ENCODE measurements at places on chromosomes 1 and 21.

DNA sequence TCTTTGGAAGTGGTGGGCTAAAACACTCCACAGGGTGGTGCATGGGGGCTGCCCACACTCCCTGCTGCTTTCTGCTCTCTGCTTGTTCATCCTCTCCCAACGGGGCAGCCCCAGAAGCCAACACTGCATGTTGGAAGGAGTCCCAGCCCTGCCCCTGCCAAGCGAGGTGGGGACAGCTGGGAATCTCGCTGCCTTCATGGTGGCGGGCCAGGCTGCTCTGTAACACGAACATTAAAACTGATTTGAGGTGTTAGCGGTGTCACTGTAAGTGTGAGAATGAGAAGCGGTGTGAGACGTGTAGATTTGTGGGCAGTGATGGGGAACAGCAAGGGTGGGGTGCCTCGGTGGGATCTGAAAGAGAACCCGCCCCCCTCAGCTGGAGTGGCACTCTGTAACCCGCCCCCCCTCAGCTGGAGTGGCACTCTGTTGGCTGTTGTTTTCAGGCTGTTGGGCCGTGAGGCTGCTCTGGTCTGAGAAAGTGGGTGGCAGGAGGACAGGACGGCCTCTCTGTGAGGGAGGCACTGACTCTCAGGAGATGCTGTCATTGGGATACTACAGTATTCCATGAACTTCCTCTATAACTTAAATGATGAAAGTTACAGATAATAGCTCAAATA is 80.9 kb downstream of the PCBP3 start:
- DNase-seq, result no peak

DNA sequence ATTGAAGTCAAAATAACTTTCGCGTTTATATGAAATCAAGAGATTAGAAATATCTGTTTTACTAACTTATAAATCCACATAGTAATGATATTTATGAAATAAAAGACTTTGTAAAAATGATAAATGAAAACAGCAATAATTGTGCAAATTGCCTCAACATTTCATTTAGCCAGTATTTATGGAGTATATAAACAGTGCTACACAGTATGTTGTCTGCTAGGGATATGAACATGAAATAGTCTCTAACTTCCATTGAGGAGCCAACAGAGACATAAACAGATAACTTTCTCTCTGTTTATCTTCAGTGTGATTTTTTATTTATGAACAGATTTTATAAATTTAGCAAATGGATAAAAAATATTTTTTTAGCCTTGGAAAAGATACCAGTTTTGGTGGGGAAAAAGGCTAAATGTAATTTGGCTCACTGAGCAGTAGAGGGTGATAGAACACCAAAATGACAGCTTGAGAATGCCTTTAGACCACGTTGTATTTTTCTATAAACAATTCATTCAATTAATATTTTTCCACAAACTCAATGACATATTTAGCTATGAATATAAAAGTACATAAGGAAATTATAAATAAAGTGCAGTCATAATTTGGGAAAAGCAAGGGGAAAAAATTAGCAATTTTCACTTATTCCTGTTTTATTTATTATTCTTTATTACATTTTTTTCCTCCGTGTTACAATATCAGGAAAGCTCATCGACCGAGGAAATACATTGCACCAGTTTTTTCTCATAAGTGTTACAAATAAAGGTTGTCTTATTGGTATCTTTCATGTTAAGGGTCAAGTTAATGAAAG is 47.5 kb upstream of the EEIG2 start:
- DNase-seq, result no peak

- no peak for DNase-seq
These were observed 23.8 kb downstream of the PIP5K1A start for GRCh38 chr1:151222130-151222529.

- no peak for DNase-seq
These were observed 160.6 kb upstream of the ATP1B1 start for GRCh38 chr1:168945870-168946269.

DNA sequence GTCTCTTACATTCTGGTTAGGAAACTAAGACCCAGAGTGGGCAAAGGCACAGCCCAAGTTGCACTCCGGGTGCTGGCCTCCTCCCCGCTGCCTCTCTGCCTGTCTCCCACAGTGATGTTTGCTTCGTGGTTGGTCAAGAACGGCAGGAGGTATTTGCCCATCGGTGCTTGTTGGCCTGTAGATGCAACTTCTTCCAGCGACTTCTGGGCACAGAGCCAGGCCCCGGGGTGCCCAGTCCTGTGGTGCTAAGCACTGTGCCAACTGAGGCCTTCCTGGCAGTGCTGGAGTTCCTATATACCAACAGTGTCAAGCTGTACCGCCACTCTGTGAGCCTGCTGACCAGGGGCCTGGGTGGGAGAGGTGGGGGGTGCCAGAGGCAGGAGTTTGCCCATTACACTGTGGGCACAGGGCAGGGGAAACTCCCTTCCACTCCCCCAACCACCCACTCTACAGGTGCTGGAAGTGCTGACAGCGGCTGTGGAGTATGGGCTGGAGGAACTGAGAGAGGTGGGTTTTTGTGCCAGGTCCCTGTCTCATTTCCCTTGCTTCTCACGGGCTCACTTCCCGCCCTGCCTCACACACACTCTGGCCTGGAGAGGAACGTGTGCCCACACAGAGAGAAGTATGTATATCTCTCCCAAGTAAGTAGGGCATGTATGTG is 1.9 kb downstream of the BTBD19 start:
- no peak for DNase-seq

- DNase-seq, result peak; percentile 50
These were observed 12.8 kb upstream of the TMEM200B start for GRCh38 chr1:29136391-29136915.

GRCh38 chr1:205963352-205964155 is 20.3 kb upstream of the SLC26A9 start:
- DNase-seq, result no peak

DNA sequence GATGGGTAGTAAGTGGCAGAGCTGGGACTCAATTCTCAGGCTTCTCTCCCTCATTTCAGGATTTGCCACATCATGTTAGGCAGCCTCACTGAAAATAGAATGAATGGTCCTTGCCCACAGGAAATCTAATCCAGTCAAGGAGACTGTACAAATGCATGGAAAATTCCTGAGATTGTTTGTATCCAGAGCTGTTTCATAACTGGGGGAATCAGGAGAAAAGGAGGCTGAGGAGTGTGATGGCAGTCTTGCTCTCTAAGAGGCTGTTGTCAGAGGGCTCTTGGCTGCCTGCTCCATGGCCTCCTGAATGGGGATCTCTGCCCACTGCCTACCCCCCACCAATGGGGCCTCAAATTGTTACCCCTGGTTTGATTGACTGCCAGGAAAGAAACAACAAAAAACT is 141.9 kb upstream of the TNR start:
- DNase-seq, result no peak

DNA sequence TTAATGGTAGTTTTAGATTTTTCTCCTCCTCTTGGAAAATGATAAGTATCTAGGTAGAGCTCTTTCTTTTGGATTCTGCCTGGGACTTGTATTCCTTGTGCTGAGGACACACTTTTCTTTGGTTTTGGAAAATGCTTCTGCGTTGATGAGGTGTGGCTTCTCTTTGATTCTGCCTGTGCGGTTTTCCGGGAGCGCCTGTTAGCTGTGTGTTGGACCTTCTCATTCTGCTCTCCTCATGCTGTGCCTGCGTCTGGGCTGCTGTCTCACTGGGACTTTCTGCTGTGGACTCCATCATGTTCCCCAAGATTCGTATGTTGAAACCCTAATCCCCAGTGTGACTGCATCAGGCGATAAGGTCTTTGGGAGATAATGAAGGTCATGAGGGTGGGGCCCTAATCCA is 21.0 kb downstream of the C1orf174 start:
- DNase-seq, result no peak

Measured in islet precursor cell (in vitro differentiated cells).